Foreskin keratinocyte (primary cell): ENCODE measurements at places on chromosomes 7 and 10. TPM values are rescaled to one million over a fixed set of nuclear protein-coding genes. Genes with fewer than 3 reads are reported as not detected.

DNA sequence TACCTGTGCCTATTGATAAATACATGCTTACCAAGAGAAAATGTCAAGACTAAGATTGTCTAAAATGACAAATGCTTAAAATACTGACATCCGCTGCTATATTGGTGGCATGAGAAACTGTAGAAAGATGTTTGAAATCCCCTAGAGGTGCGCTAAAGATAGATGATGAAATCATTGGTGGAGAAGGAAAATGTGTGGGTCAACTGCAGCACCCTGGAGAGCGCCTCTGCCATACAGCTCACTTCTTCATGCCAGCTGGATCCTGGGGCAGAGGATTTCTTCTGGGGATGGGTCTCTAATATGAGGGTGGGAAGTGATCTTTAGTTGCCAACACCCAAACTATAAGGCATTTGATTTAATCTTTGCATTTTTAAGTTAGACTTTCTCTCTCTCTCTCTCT, 680.4 kb upstream of the POM121L12 start:
- DNase-seq = no peak

DNA sequence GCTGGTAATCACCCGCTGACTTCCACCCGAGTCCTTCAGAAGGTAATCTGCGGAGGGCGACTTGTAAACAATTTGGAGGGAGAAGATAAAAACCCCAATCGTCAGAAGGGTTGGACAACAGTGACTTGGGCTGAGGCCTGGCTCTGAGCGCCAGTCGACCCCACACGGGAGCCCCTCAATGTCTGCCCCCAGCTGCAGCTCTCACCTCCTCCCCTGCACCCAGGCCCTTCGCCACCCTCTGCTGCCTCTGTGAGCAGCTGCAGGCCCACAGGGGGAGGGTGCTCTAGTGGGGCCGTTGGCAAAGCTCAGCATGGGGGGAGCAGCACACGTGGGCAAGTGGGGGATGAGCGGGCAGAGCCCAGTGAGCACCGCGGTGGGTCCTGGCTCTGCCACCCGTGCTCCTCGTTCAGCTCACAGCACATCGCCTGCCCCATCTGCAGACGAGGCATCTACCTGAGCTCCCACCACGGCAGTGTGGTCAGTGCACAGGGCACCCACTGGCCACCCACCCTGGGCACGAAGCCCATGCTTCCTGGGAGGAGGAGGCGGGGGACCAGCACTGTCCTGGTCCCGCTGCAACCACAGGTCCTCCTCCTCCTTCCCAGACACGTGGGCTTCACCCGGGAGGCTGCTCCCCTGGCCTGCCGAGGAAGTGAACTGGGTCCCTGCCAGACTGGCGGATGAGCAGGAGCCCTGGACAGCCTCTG, 280.5 kb downstream of the ELFN1 start:
- DNase-seq = no peak

GRCh38 chr7:102009628-102010027, 192.2 kb downstream of the CUX1 start:
- DNase-seq = peak; percentile 86

- DNase-seq = no peak
Measured at GRCh38 chr7:132509643-132510042, 66.6 kb downstream of the PLXNA4 start.

GRCh38 chr7:47452295-47452694, 129.6 kb downstream of the TNS3 start:
- no peak for DNase-seq

- DNase-seq = no peak
Measured at GRCh38 chr7:130397758-130398073, 17.4 kb downstream of the CPA1 start.

- no peak for DNase-seq
Measured at GRCh38 chr7:96085953-96086352, 235.9 kb downstream of the SLC25A13 start.

RASSF4 gene
- total RNA-seq = 0.21 and 0.51 TPM in 2 replicates

RRP12 gene
- 32.7 and 40.1 TPM in 2 replicates for total RNA-seq

PON3 gene
- total RNA-seq = 1.7 and 2.0 TPM in 2 replicates

TSPAN12 gene
- 0.46 and 1.1 TPM in 2 replicates for total RNA-seq

MKX gene
- 0.11 TPM in 1 of 2 replicates, not detected in the other for total RNA-seq
